Adrenal gland (tissue), 19 donors: ENCODE measurements at places on chromosomes 1 and 21. TPM values are rescaled to one million over a fixed set of nuclear protein-coding genes. Genes with fewer than 3 reads are reported as not detected.

Gene SIK1
- 5.6 TPM for polyA plus RNA-seq

Gene SLC2A1
- 4.6 TPM for polyA plus RNA-seq

Gene RAB25
- 0.17 TPM for polyA plus RNA-seq

Gene LAMB3
- 8.6 TPM for polyA plus RNA-seq

Gene CFAP74
- 6.0 TPM for polyA plus RNA-seq

Gene RORC
- polyA plus RNA-seq = 2.2 TPM

Gene ITGB2
- 101 TPM for polyA plus RNA-seq

Gene RCAN3
- 2.1 TPM for polyA plus RNA-seq

Gene IFFO2
- polyA plus RNA-seq = 5.9 TPM

Gene TCHH
- 0.17 TPM for polyA plus RNA-seq

Gene PCP4L1
- not detected for polyA plus RNA-seq
